SW 1271 (cell line): ENCODE measurements at places on chromosomes 13 and 19.

GRCh38 chr19:42488783-42489521, 39.3 kb downstream of the CEACAM1 start:
- no peak for DNase-seq

- DNase-seq: no peak
These were observed 225.5 kb upstream of the IPO5 start for GRCh38 chr13:97727991-97728390.

- DNase-seq: no peak
These were observed 5.1 kb upstream of the KLF2 start for GRCh38 chr19:16319481-16319880.

GRCh38 chr19:32767951-32768679, 48.5 kb downstream of the TDRD12 start:
- no peak for DNase-seq

DNA sequence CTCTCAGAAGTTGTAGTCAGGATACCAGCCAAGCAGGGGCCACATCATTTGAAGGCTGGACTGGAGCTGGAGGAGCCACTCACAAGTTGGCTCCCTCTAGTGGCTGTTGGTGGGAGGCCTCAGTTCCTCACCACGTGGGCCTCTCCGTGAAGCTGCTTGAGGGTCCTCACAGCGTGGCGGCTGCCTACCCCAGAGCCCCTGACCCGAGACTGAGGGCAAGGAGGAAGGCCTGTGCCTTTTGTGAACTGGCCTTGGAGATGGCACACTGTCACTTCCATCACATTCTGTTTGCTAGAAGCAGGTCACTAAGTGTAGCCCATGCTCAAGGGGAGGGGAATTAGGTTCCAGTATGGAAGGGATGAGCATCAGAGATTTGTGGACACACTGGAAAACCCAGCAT, 14.6 kb downstream of the GNA11 start:
- DNase-seq: no peak
